ENCODE measurements at places on chromosomes 6 and 20.

DNA sequence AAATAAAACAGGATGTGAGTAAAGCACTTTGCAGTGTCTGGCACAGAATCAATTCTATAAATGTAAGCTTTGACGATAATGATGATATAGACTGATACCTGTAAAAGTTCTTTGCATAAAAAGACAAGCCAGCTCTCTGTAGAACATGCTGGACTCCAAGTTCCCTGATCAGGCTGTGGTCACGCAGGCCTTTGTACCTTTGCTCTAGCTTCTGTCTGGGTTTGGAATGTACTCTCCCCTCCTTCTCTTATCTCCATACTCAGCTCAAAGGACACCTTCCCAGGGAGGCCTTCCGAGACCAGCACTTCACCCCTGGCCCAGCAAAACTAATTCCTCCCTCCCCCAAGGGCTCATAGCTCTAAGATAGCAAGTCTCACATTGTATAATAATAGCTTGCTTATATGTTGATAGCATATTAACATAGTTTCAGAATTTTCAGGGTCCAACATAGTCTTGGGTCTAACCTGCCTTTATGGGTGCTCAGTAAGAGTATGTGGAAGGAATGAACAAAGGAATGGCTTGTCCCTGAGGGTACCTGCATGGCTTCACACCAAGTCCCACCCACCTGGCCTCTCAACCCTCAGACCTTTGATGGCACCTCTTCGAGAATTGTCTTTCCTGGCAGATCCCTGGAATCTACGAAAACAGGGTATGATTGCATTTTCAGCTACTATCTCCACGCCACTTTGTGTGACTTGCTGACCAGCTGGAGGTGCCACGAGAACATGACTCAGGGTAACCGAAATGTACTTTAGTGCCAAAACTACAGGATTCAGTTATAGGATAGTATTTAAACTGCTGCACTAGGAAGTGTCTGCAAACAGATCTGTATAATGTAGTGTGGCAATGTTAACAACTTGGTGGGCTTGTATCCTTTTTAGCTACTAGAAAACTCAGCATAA lies 41.7 kb upstream of the PIM1 start:
- no peak for DNase-seq

DNA sequence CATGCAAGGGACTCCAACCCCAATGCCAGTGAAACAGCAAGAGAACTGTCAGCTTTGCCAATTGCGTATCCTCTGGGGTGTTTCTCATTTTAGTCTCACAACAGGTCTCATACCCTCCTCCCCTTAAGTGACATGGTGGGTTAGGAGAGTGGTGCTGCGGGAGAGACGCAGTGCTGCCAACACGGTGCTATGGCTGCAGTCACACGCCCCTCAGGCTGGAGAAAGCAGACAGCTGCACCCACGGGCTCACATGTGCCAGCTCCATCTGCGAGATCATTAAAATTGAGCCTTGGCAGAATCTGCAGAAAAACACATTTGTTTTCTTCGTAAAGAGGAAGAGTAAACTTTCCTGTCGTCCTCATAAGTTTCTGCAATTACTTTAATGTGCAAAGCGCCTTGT lies 114.7 kb downstream of the ANKRD60 start:
- no peak for DNase-seq

GRCh38 chr6:7129784-7130569 lies 22.2 kb downstream of the RREB1 start:
- no peak for DNase-seq

DNA sequence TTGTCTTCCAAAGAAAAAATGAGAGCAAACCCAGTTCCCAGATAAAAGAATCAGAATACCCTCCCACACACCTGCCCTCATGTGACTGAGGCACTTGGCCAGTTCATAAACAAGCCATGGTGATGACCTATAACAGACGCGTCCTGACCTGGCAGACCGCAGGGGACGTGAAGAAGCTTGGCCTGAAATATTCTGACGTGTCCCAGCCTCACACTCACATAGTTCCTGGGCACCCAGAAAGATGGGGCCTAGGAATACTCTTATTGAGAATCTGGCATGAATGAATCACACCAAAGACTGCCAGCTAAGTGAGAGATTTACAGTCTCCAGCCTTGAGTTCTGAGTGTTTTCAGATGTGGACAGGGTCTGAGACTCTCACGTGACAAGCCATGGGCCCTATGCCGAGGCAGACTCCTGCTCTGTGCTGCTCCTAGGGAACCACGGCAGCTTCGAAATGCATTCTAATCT lies 17.2 kb upstream of the MAP3K4 start:
- DNase-seq: peak; percentile 84

DNA sequence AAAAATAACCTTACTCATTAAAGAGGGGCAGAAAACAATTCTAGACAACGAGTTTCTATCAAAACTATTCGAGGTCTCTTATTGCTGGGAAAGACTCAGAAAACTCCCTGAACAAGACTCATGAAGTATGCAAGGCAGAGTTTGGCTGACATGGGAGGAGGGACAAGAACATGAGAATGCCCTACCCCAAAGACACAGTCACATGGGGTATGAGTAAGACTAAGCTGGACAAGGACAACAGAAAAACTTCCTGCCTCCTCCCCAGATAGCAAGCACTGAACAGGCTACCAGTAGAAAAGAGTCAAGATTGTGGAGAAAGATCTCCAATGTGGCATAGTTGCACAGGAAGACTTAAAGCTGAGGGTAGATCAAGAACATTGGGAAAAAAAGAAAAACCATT lies 39.7 kb upstream of the PHIP start:
- DNase-seq: no peak

DNA sequence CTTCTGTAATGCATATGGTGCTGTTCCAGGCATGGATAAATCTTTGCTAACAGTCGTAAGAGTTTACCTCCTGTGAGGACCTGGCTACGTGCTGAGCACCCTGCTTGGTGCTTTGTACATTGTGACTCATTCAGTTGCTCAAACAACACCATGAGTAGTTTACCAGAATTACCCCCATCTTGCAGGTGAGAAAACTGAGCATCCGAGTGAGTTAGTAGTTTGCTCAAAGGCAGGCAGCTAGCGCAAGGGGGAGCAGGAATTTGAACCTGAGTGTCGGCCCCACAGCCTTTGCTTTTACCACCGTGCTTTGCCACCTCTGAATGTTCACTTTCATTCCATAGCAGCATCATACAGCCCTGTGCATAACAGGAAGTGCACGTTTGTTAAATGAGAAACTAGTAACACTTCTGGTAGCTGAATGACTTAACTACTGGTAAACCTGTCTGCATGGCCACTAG lies 121.9 kb downstream of the MTHFD1L start:
- DNase-seq: no peak

DNA sequence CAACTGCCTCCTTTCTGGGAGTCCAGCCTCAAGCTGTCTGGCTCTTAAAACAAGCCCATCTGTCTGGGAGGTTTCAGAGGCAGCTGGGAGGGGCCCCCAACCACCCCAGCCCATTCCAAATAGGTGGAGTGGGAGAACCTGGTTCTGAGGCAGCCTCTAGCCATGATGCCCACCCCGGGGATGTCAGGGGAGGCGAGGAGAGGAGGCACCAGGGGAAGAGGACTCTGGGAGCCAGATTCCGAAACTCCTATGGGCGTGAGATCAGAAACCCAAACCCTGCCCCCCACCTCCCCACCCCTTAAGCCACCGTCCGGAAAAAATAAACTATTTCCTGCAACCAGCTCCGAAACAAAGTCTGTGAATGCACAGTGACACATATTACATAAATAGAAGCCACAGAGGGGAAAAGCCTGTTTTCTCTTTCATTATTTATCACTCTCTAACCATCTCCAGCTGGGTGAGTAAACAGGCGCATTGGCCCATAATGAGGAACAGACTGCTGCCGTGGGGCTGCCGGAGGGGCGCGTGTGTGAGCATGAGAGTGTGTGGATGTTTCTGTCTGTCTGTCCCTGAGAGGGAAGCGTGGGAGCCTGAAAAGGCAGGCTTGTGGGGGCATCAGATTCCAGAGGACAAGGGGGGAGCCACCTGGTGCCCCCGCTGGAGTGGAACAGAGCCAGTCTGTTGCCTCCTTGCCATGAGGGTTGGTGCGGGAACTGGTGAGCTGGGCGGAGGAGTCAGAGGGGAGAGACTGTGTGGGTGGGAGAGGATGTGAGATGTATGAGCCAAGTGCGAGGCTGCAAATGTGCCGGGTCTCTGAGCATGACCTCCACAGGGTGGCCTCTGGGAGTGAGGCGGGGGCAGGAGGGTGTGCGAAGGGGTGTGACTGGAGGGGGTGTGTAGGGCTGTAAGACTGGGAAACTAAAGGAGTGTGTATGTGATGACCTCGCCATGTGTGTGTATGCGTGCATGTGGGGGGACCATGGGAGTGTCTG lies 14.3 kb upstream of the FOXP4 start:
- peak; percentile 23 for DNase-seq

DNA sequence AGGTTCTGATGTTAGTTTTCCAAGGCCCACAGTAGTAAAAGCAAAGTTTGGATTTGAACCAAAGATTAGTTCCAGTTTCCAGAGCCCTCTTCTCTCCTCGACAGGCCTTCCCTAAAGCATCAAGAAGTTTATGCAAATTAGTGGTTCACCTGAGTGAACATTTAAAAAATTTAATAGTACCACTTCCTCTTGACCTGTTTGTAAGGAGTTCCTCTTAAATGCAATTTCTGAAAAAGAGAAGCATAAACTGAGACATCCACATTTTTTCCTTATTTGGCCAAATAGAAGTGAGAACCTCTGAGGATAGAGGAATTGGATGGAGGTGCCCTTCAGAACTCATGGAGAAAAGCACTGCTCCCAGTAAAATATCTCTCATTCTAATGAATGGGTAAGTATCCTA lies 1.2 kb upstream of the DSE start:
- no peak for DNase-seq

GRCh38 chr6:30759575-30760239 lies 15.4 kb upstream of the IER3 start:
- DNase-seq: peak; percentile 93

DNA sequence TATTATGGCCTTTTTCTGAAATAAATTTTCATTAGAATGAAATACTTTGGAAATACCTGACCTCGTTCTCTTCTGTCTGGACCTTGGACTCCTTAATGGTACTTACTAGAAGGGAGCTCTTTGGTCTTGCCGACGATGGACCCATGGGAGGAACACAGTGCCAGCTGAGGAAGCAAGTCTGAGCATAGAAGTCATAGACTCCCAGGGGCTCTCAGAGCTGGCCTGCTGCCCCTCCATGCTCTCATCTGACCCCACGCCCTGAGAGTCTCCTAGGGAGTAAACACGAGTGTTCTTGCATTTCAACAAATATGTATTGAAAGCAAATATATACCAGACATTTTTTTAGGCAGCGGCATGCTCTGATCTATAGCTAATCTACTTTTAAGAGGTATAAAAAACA lies 87.8 kb downstream of the PLEKHG1 start:
- no peak for DNase-seq

DNA sequence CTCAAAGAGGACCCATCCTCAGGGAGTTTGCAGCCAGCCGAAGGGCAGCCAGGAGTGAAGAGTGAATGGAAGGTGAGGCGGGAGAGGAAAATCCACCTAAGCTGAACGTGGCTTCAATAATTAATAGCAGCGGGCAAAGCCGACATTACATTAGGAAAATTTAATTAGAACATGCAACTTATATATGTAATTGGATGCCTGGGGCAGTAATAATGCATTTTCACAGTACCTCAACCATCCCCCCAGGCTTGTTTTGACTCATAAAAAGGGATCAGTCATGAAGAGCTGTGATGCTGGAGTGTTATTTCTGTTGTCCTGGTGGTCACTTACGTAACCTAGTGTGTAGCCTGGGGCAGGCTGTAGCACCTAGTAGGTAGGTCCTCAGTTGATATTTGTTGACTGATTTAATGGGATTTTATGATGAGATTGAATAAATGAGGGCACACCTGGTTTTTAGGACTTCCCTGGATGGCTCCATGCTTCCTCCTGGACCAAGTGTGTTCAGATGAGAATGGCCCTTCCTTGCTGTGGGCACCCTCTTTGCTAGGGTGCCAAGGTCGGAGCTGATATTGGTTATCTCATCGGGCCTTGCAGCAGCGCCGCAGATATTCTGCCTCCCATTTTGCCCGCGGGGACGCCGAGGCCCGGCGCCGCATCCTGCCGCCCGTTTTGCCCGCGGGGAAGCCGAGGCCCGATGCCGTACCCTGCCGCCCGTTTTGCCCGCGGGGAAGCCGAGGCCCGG lies 128.8 kb downstream of the CDH26 start:
- DNase-seq: no peak

DNA sequence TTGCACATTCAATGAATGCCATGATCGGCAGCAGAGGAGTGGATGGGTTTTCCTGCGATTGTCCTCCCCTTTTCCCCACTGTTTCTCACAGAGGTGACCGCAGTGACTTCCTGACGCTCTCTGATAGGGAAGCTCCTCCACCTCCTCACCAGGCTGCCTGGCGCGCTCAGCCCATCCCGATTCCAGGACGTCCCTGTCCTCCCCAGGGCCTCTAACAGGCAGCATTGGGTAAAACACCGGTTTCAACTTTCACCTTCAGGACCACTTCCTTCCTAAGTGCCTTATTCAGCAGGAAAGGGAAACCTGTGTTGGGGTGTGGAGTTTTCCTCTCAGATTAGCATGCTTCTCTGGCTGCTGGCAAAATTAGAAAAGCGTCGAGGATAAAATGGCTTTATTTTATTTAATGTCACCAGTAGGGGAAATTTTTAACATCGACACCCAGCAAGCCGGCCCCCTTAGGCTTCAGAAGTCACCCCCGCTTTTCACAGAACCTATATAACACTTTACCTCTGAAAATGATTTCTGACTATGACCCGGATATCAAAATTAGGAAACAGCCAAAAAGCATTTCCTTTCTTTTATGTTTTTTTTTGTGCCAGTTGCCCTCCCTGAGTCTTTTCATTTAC lies 570.4 kb upstream of the GJE1 start:
- no peak for DNase-seq

- DNase-seq: no peak
Measured at GRCh38 chr6:157388924-157389323, 7.9 kb downstream of the ZDHHC14 start.

- no peak for DNase-seq
Measured at GRCh38 chr6:44057931-44058616, 69.2 kb downstream of the MRPL14 start.

- DNase-seq: no peak
Measured at GRCh38 chr6:135871296-135871695, 19.8 kb downstream of the PDE7B start.

GRCh38 chr20:2300002-2300401 lies 4.2 kb downstream of the TGM3 start:
- DNase-seq: no peak

- no peak for DNase-seq
Measured at GRCh38 chr20:41510847-41511450, 107.2 kb downstream of the CHD6 start.

DNA sequence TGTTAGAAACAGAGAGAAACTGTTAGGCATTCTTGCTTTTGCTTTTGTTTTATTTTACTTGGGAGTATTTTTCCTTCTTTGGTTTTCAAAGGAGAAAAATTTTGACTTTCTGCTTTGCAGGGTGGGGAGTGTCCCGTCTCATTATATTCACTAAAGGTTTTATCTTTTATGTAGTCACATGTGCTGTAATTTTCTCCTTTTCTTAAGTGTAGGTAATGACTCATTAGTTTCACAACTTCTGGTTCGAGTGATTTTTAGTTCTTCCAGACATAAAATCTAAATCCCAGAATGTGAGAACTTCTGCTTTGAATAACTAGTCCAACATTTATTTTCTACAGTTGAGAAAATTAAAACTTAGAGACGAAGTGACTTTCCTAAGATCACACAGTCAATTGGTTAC lies 37.7 kb downstream of the ADGRF1 start:
- no peak for DNase-seq

- peak; percentile 99 for DNase-seq
Measured at GRCh38 chr6:131954775-131955107, 3.6 kb upstream of the CCN2 start.

Measured in AG04450 (cell line).